ENCODE measurements at places on chromosomes 5 and 9.

DNA sequence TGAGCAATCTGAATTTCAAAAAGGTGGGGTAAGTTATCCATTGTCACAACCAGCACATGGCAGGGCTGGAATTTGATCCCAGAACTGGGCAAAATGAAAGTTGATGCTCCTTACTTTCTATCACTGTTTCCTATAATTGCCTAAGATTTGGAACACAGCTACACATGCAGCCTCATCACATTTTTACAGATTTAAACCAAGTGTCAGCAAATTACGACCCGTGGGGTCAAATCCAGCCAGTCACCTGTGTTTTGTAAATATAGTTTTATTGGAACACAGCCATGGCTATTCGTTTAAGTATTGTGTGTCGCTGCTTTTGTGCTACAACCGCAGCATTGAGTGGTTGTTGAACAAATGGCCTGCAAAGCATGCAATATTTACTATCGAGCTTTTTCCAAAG, 94.3 kb downstream of the SREK1 start:
- DNase-seq, result no peak

GRCh38 chr9:76316069-76316468, 78.2 kb downstream of the RFK start:
- no peak for DNase-seq

GRCh38 chr5:68544091-68544647, 328.6 kb downstream of the PIK3R1 start:
- DNase-seq, result no peak

GRCh38 chr9:20670395-20670794, 13.7 kb upstream of the FOCAD start:
- DNase-seq, result no peak

GRCh38 chr5:66516550-66516949, 79.6 kb upstream of the MAST4 start:
- DNase-seq, result peak; percentile 63

DNA sequence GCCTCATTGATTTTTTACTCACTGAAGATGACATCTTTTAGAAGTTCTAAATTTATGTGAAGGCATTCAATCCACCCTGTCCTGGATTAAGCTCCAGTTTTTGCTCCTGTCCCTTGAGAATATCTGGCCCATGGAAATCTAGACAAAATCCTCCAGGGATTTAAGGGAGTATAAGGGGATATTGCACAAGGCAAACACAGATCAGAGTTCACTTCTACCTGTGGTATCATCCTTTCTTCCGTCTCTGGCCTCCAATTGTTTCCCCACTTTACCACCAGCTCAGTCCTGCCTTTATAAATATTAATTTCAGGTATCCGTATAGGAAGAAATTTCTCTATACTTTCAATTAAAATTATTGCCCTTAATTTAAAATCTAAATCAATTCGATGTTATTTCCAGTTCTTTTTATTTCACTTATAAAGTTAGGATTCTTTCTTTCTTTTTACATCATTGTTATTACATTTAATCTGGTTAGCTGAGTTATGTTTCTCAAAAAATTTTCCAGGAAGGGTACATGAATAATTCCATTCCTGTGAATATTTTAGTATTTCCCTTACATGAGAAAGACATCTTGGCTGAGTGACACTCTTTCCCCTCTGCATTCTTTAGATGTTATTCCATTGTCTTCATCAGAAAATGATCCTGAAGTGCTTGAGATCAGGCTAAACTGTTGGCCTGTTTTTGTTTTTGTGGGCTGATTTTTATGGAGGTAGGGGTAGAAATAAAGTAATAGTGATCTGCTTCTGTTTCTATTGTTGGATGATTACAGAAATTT, 194.3 kb upstream of the MAP3K1 start:
- DNase-seq, result no peak

DNA sequence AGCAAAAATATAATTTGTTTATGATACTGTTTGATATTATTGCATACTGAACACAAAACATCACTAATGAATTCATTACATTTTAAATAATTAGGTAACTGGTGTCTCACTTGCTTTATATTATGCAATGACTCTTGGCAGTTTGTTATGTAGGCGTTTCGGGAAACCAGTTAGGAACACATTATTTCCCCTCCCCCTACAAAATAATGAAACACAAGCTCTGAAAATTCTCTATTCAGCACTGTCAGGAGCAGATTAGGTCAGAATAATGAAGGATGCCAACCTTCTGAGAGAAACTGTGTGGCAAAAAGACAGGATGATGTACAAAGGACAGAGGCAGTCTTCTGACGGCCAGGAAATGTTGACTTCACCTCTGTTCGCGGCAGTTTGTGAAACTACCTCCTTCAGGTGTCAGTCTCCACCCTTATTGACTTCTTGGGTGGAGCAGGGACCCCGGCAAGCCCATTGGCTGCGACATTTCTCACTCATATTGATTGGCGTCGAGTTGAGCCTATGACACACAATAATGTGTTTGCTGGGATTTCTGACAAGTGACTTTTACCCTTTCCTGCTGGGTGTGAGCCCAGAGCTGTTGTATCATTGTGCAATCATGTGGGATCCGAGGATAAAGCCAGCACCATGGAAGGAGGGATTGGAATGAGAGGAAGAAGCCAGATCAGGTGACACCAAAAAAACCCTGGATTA, 33.9 kb downstream of the SH3PXD2B start:
- DNase-seq, result no peak

- peak; percentile 73 for DNase-seq
Measured at GRCh38 chr5:1633605-1634336, 110.0 kb upstream of the LPCAT1 start.

GRCh38 chr5:85556464-85556863, 1061.3 kb upstream of the COX7C start:
- no peak for DNase-seq

- no peak for DNase-seq
Measured at GRCh38 chr9:113215132-113215531, 5.9 kb downstream of the FKBP15 start.

- no peak for DNase-seq
Measured at GRCh38 chr9:4600368-4600767, 61.7 kb upstream of the PLPP6 start.

- DNase-seq, result no peak
Measured at GRCh38 chr9:107833295-107833694, 343.7 kb upstream of the KLF4 start.

GRCh38 chr5:15966651-15967050, 212.9 kb downstream of the MARCHF11 start:
- DNase-seq, result no peak

All from spinal cord (tissue), 10 donors.